ENCODE measurements at places on chromosomes 7 and 10. TPM values are rescaled to one million over a fixed set of nuclear protein-coding genes. Genes with fewer than 3 reads are reported as not detected.

DNA sequence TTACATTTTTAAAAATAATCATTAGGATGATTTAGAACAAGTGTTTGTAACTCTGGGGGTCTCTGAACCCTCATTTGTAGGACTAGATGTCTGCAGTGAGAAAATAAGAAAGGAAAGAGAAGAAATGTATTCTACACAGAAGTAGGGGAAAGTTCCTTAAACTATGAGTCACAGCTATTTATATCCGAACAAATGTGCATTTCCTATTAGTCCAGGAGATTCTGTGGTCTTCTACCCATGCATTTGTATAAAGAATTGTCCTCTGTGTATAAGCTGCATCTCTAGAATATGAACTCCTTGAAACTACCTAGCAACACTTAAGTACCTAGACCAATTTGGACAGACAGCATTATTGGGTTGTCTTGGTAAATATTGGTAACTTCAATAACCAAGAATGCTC is 15.9 kb upstream of the CD36 start:
- H3K27me3 ChIP-seq = no peaks in the 10 kb centered on the region
- no peaks in the 10 kb centered on the region for H3K4me1 ChIP-seq
- H3K27ac ChIP-seq = no peak overlapping the region
- no peaks in the 10 kb centered on the region for H3K36me3 ChIP-seq
- H3K4me3 ChIP-seq = no peak overlapping the region
- no peak for DNase-seq

DNA sequence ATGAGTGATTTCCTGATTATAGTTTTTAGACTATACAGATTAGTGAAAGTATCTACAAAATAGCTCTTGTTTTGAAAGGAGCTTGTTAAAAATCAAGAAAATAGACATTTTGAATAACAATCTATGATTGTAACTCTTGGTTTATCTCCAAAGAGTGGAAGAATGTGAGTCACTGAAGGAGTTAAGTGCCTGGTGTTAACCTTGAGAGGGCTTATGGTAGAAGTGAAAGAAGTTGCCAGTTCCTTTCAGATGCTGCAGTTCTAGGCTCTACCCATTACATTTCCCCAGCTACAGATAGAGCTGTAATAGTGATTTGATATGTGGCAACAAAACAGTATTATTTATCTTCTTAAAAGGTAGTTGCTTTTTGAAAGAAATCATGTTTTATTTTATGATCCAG is 12.7 kb downstream of the NRBF2 start:
- DNase-seq = no peak
- H3K27me3 ChIP-seq = no peaks in the 10 kb centered on the region
- no peak overlapping the region for H3K27ac ChIP-seq

GRCh38 chr7:103875718-103876117 is 113.7 kb downstream of the RELN start:
- no peak overlapping the region for H3K4me3 ChIP-seq
- no peaks in the 10 kb centered on the region for H3K36me3 ChIP-seq
- no peak for DNase-seq
- H3K27ac ChIP-seq = no peak overlapping the region
- no peaks in the 10 kb centered on the region for H3K27me3 ChIP-seq
- H3K4me1 ChIP-seq = no peaks in the 10 kb centered on the region

SFTPA1 gene
- total RNA-seq = 0.77 TPM

DNA sequence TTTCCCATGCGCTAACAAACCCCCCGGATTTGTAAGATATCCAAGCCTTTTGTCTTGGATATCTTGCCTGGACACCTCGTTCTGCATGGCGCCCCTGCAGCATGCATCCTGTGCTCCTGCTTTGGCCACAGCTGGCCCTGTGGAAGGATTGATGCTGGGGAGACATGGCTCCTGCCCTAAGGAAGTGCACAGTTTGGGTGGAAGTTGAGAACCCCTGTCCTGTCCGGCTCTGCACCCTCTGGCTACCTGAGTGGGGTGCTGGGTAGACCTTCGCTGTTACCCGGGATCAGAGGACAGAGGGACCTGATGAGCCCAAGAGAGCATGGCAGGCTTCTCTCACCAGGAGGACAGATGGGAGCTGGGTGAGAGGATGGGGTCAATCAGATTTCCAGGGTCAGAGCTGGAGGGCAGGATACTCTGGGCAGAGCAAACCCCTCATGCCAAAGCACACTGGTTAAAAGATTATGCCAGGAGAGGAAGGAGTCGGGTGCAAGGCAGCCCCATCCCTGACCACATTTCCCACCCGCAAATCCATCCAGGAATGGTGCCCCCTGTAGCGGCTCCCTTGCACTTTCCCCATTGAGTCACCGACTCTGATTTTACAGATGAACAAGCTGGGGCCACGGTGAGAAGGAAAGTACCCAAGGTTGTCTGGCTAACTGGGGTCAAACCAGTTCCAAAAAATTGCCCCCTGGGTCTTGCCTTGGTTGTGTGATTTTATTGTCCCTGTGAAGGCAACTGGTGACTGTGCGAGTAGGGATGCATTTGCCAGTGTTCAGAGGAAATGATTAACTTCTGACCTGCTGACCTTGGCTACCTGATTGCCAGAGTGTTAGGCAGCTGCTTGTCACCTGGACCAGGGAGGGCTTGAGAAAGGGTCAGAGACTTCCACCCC is 290.1 kb upstream of the ZMIZ1 start:
- H3K27me3 ChIP-seq = no peaks in the 10 kb centered on the region
- H3K27ac ChIP-seq = no peak overlapping the region
- H3K4me1 ChIP-seq = no peaks in the 10 kb centered on the region
- H3K4me3 ChIP-seq = no peak overlapping the region
- H3K36me3 ChIP-seq = no peaks in the 10 kb centered on the region

GRCh38 chr10:113993489-113993991 is 50.1 kb upstream of the ADRB1 start:
- DNase-seq = no peak
- no peaks in the 10 kb centered on the region for H3K36me3 ChIP-seq
- H3K27ac ChIP-seq = no peak overlapping the region
- no peaks in the 10 kb centered on the region for H3K27me3 ChIP-seq
- no peaks in the 10 kb centered on the region for H3K4me1 ChIP-seq

SH2D4B gene
- not detected for total RNA-seq

DNAJB9 gene
- total RNA-seq = 24.7 TPM

KNDC1 gene
- total RNA-seq = 0.29 TPM

- no peak overlapping the region for H3K27ac ChIP-seq
- no peaks in the 10 kb centered on the region for H3K36me3 ChIP-seq
- no peaks in the 10 kb centered on the region for H3K27me3 ChIP-seq
- no peak for DNase-seq
Observed at GRCh38 chr7:34916267-34916666, 121.0 kb downstream of the DPY19L1 start.

GRCh38 chr10:98910048-98910447 is 325.6 kb downstream of the HPSE2 start:
- H3K36me3 ChIP-seq = no peaks in the 10 kb centered on the region
- H3K27ac ChIP-seq = no peak overlapping the region

GRCh38 chr10:48736596-48736995 is 51.9 kb downstream of the WDFY4 start:
- H3K27me3 ChIP-seq = peaks cover 3% of the 10 kb centered on the region
- no peak overlapping the region for H3K4me3 ChIP-seq
- no peak overlapping the region for H3K27ac ChIP-seq

DNA sequence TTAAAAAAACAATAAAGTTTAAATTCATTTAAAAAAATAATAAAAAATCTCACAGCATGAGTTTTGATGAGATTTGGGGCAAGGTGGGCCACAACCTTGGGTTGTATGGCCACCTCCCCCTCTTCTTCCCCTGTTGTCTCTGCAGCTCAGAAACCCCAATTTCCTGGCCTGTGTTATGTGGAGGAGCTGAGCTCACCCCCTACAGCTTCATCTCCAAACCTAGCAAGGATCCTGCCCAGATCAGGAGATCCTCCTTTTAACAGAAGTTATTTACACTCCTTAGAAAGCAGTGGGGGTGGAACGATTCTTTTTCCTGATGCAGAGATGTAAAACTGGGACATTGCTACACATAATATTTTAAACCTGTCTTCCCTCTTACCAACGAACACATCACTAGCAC is 6.9 kb upstream of the SH2D4B start:
- DNase-seq = no peak
- H3K4me3 ChIP-seq = no peak overlapping the region
- no peaks in the 10 kb centered on the region for H3K27me3 ChIP-seq
- H3K36me3 ChIP-seq = no peaks in the 10 kb centered on the region
- H3K27ac ChIP-seq = no peak overlapping the region

DPYSL4 gene
- 0.44 TPM for total RNA-seq

DNA sequence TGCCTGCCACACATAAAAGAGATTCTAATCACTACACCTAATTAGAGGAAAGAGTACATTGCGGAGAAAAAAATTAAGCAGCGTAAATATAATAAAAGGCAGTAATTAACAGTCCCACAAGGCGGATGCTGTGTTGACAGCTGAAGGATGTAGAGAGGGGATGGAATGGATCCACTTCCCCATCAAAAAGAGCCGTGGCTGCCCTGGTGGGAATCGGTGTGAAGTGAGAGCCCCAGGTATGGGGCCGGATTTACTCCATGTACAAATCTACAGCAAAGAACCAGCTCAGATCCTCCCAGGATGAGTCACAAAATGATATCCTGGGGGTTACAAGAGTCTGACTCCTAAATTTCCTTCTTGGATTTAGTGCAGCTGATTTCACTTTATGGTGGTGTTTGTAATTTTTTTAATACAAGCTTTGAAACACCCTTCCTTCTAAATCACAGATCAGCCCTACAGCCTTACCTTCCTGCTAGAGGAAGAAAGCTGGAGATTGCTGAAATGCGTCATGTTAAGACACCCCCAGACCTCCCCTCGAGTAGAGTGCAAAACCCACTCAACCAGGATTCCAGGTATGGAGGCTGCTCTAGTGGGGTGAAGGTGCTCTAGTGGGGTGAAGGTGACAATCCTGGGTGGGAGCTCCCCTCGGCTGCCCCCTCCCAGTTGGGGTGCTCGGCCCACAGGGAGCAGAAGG is 398.4 kb downstream of the PLXNA4 start:
- no peaks in the 10 kb centered on the region for H3K36me3 ChIP-seq
- H3K27ac ChIP-seq = no peak overlapping the region
- no peaks in the 10 kb centered on the region for H3K27me3 ChIP-seq
- DNase-seq = no peak
- no peaks in the 10 kb centered on the region for H3K4me1 ChIP-seq

- DNase-seq = no peak
- H3K36me3 ChIP-seq = peaks cover 54% of the 10 kb centered on the region
- no peak overlapping the region for H3K27ac ChIP-seq
- H3K4me3 ChIP-seq = no peak overlapping the region
Observed at GRCh38 chr7:99036546-99037111, 107.3 kb downstream of the SMURF1 start.

DNA sequence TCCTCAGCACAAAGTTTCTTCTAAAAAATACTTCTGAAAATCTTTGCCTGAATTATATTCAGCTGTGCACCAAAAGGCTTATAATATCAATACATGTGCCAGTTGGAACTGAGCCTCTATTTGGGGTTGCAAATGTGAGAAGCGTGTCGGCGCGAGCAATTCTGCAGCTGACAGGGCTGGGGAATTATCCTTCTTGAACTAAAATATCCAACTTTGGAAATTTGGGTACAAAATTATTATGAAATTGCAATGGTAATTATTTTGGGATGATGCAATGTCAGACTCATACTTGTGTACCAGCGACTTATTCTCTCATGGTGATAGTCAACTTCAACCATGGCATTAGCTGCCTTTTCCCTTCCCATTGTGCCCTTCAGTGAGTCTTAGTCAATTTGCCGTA is 507.0 kb upstream of the KLF6 start:
- no peak overlapping the region for H3K27ac ChIP-seq
- no peaks in the 10 kb centered on the region for H3K27me3 ChIP-seq
- H3K36me3 ChIP-seq = no peaks in the 10 kb centered on the region
- no peaks in the 10 kb centered on the region for H3K4me1 ChIP-seq
- DNase-seq = no peak

CYP26A1 gene
- not detected for total RNA-seq

INMT gene
- total RNA-seq = 2.3 TPM

SSC4D gene
- total RNA-seq = 0.42 TPM

GRCh38 chr7:46175221-46175620 is 254.1 kb upstream of the IGFBP3 start:
- DNase-seq = no peak
- no peaks in the 10 kb centered on the region for H3K36me3 ChIP-seq
- no peak overlapping the region for H3K4me3 ChIP-seq
- H3K27me3 ChIP-seq = no peaks in the 10 kb centered on the region
- no peaks in the 10 kb centered on the region for H3K4me1 ChIP-seq

GPR15LG gene
- 560 TPM for total RNA-seq

DNA sequence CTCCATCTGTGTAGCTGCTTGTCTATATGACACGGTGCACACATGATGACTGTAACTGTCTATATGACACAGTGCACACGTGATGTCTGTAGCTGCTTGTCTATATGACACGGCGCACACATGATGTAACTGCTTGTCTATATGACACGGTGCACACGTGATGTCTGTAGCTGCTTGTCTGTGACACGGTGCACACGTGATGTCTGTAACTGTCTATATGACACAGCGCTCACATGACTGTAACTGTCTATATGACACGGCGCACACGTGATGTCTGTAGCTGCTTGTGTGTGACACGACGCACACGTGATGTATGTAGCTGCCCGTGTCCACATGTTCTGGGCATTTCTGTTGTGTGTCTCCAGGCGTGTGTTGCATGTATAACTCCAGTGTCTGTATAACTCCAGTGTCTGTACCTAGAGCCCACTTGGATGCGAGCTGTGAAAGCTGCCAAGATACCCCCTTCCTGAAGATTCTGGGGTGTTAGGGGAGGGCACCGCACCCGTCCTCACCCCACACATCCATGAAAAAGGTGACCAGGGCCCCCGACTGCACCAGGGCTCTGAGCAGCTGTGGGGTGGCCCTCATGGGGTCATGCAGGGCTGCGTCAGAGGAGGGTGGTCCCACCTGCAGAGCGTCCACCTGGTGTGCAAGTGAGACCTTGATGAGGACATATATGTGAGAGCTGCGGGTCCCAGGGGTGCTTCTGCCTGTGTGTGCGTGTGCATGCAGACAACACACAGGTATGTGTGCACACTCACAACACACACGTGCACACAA is 137.9 kb downstream of the ELFN1 start:
- H3K4me1 ChIP-seq = no peaks in the 10 kb centered on the region
- no peak overlapping the region for H3K4me3 ChIP-seq
- no peak overlapping the region for H3K27ac ChIP-seq
- no peaks in the 10 kb centered on the region for H3K27me3 ChIP-seq
- no peak for DNase-seq

DNA sequence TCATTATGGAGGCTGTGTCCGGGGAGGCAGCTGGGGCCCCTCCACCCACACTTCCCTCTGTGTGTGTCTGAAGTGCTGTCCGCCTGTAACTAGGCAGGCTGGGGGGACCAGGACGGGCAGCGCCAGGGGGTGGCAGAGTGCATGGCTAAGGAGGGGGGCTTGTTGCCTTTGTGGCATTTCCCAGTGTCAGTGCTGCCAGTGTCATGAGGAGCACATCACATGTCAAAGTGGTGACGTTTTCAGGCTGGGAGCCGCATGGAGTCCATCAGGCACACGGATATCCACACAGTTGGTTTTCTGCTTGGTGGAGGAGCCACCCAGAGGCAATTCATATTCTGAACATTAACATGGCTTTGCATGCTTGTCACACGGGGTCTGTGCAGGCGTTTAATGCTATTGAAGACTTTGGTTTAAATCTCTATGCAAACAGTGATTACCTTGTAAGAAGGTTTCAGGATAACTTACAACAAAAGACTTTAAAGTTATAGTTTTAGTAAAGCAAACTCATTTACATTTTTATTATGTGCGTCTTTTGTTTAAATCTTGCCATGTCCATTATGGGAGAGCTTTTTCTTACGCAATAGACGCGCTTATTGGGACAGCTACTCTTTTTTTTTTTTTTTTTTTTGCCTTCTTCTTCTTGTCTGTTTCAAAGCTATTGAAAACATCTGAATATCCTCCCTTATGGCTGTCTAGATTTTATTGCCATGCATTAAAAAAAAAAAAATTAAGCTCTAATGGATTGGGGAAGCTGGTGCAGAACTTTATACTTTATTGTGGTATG is 52.9 kb downstream of the C10orf67 start:
- no peaks in the 10 kb centered on the region for H3K4me1 ChIP-seq
- no peak overlapping the region for H3K27ac ChIP-seq
- DNase-seq = no peak
- no peak overlapping the region for H3K4me3 ChIP-seq
- H3K36me3 ChIP-seq = no peaks in the 10 kb centered on the region
- H3K27me3 ChIP-seq = no peaks in the 10 kb centered on the region

All from colonic mucosa (tissue), 4 donors.